NCI-H446 treated with DMSO at 0.1 percent for 48 hours (cell line): ENCODE measurements at places on chromosomes 12 and 14.

DNA sequence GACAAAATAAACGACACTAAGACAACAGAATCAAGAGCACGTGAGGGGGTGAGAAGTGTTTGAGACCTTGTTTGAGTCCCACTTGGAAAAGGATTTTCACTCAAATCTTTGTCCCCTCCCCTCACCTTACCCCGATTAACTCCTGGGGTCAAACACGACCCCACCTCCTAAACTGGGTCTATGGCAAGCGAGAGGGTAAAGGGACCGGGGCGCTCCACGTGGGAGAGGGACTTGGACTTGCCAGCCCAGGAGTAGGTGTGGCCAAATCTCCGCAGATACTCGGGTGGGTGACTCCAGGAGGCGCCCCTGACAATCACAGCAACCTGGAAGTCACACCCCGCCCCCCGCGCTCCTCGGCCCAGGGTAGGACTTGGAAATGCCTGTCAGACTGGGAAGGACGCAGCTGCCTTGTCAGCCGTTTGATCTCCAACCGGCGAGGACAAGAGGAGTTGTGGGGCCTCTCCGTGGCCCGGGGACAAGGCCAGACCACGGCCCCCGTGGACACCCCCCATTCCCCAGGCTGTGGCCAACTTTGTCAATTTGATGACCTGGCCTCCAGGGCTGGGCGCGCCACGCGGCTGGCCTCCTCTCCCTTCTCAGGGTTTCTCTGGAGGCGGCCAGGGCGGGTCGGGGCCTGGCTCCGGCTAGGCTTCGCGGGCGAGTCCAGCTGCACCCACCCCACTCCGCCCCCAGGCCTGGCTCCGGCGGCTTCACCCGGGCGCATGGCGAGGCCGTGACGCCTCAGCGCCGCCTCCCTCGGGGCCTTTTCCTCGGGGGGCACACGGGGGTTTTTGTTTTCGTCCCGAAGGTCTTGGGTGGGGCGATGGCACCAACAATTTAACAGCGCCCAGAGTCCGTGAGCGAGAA is 1.1 kb upstream of the BCL11B start:
- DNase-seq: peak; percentile 53

DNA sequence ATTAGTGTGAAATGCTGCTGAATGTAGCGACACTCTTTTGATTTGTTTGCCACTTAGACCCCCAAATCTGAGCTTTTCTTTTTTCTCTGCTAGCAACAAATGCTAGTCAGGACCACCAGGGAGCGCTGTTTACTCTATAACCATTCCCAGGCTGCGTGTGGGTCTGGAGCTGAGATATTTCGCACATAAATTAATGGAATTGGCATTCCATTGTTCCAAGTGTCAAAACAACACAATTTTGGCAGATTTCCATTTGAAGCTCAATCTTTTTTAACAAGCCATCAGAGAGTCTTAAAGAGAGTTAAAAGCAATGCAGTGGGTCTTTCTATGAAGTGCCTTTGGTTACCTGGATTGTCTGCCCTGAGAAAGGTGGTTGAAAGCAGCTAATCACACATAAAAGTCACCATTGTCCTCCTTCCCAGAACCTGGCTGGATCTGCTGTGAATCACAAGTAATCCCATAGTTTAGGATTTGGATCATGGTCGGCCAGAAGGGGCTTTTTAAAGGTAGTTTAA is 7.4 kb upstream of the TMEM132C start:
- DNase-seq: no peak

- DNase-seq: no peak
These were observed 1.0 kb downstream of the SH2B3 start for GRCh38 chr12:111406474-111407376.

- no peak for DNase-seq
These were observed 336.1 kb downstream of the RPS29 start for GRCh38 chr14:49250109-49250508.
